ENCODE measurements at places on chromosomes 2 and 18.

DNA sequence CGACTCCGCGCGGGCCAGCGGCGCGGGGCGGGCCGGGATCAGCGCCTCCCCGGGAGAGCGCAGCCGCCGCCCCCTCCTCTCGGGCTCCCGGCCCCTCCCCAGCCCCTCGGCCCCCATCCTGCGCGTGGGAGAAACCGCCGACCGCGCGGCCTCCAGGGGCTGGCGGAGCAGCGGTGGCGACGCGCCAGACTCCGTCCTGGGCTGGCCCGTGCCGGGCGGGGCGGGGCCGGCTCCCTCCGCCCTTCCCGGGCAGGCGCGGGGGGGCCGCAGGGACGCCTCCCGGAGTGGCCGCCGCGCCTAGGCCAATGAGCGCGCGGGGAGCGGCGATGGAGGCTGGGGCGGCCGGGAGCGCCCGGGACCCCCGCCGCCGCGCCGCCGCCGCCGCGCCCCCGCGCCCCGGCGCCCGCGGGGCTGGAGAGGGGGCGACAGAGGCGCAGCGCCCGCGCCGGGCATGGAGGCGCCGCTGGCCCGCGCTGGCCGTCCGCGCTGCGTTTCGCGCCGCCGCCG is 49.1 kb downstream of the KCNIP3 start:
- no peak for DNase-seq

DNA sequence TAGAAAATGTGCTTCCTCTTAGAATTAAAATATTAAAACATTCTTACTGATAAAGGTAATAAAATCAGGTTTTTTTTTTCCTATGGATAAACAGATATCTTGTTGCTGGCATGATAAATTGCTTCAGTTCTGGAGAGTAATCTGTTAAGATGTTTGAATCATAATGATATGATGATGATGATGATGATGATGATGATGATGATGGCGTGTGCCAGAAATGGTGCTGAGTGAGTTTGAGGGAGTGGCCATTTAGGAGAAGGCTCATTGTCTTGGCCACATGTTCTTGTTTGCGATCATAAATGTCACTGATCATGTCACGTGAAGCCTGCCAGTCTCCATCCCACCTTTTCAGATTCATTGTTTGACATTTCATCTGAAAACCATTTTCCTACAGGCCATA is 35.0 kb downstream of the ADAM23 start:
- DNase-seq: no peak

GRCh38 chr2:106130251-106130998 is 63.7 kb downstream of the UXS1 start:
- no peak for DNase-seq

DNA sequence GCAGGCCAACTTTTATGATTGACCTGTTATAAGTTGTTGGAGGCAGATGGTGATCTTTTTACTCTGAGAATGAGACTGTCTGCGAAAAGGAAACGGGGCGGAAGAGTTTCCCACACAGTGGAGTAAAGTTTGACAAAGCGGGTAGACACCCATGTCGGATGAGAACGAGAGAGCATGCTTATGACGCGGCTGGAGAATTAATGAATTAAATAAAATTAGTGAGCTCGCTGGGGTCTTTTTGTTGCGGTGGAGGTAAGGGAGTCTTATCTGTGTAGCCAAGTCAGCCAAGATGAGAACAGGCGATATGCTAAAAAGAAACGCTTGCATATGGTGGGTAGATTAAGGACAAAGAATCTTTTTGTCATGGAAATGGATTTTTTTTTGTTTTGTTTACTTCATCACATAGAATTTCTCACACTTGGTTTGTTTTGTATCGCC is 1.8 kb downstream of the SALL3 start:
- DNase-seq: no peak

- DNase-seq: no peak
Observed at GRCh38 chr2:175463589-175464310, 282.2 kb upstream of the ATP5MC3 start.

DNA sequence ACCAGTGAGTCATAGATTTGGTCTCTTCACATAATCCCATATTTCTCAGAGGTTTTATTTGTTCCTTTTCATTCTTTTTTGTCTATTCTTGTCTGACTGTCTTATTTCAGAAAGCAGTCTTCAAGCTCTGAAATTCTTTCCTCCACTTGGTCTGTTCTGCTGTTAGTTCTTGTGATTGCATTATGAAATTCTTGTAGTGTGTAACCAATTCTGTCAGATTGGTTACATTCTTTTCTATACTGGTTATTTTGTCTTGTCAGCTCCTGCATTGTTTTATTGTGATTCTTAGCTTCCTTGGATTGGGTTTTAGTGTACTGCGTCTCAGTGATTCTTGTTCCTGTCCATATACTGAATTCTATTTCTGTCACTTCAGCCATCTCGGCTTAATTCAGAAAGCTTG is 18.6 kb downstream of the EHBP1 start:
- no peak for DNase-seq

DNA sequence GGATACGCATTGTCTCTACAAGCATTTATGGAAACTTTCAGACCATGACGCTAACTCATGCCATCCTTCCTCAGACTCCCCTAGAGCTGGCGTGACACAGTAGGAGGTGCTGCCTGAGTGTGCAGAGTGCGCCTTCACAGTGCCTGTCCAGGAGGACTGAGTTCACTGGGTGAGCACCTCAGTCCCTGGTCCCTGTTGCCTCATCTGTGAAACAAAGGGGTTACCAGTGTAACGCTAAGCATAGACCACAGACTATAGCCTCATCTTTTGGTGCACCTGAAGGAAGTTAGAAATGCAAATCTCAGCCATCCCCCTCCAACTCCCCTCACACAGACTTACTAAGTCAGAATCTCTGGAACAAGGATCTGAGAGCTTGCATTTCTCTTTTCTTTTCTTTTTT is 142.8 kb downstream of the TMEM17 start:
- no peak for DNase-seq

- DNase-seq: no peak
Observed at GRCh38 chr2:217946051-217946450, 56.7 kb downstream of the TNS1 start.

- no peak for DNase-seq
Observed at GRCh38 chr2:156042895-156043294, 289.6 kb downstream of the NR4A2 start.

DNA sequence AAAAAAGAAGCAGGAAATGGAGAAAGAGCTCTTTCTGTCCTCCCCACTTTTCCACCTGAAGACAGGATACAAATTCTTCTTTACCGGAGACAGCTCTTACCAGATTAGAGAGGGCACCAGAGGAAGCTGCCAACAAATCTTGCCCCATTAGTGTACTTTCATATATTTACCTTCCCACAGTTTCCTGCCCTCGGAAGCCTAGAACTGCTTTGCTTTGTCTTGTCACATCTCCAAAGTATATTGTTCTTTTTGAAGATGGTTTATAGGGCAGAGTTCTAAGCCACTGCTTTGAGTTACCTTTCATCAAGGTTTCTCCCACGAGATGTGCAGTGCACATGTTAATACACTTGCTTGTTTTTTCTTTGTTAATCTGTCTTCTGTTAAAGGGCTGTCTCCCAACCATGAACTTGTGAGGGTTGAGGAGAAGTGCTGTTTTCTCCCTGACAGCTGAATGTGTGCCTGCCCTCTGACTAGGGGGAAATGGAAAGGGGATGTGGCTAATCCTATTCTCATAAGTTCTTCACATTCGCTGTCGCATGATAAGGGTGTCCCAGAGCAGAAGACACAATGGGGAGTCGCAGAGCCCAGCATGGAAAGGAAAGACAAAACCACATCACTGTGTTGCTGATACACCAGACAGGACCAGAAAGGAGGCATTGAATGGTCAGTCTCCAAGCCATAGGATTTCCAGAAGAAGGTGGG is 24.2 kb downstream of the CENPA start:
- no peak for DNase-seq

- no peak for DNase-seq
Observed at GRCh38 chr2:127045792-127046501, 61.0 kb downstream of the BIN1 start.

DNA sequence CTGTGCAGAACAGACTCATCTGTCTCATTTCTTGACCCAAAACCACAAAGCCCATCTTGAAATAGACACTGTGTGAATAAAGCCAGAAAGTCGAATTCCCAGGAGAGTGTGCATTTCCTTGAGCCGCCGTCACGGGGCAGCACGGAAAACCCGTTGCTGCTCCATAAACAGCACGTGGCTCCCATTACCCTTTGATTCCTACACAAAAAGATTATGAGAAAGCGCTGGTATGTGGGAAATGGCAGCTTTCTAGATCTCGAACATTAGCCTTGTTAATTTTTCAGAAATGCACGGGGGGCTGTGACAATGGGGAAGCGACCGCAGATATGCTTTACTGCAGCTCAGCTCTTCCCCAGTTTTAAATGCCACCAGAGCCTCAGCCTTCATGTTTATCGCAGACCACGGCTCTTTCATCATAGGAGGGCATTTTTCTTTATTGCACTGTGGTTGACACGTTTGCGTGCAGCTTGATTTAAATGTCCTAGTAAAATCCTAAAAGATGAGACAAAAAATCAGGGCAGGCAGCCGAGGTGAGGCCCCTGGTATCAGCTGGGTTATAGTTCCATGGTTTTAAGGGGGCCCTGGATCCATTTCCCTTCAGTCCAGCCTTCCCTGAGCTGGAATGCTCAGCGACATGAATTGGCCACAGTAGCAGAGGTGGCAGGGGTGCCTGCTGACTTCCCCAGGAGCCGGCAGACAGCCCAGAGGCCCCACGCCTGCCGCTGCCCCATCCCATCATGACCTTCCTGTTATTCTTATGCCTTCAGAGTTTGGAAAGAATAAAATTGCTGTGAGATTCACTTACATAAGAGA is 249.3 kb downstream of the NDUFA10 start:
- DNase-seq: no peak

DNA sequence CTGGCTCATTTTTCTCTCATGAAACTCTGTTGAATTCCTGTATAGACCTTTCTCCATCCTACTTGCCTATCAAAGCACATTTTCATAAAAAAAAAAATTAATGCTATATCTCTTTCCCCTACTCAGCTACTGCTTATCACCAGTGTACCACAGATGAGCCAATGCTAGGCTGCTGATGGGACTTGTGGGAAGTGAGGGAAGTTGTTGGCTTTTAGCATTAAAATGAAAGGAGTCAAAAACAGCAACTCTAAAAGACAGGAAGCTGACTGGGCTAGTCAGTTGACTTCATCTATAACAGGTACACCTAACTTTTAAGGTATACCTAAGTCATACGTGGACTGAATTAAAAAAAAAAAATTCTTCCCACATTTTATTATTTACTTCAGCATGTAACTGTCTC is 102.1 kb downstream of the FAM117B start:
- DNase-seq: no peak

GRCh38 chr2:242001853-242002252 is 132.3 kb downstream of the RTP5 start:
- no peak for DNase-seq

DNA sequence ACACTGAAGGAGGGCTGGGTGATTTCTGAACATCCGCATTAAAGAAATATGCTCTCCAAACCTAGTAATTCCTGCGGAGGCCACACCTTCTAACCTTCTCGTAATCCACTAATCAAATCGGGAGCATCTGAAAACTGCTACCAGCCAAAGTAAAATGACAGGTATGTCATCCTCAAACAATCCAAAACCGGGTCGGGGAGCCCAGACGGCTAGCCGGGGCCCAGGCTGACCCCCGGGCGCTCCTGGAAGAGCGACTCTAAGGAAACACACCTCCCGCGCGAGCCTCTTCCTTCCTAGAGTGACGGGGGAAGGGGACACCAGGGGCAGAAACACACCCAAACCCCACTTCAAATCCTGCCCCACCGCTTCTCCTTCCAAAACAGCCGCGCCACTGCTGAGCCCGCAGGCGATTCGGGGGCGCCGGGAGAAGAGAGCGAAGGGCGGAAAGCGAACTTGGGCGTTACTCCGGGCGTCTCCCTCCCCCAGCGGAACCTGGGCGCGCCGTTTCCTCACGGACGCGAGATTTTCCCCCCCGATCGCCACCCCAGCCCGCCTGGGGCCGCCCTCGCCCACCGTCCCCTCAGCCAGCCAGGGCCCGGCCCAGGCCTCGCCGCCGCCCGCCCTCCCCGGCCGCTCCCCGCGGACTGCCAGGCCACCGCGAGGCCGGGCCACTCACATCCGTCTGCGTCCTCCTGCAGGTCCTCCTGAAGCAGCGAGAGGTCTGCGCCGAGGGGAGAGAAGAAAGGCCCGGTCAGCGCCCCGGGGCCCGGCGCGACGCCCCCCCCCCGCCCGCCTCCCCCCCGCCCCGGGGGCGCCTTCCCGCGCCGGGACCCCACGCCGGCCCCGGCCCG is 584 bp downstream of the PPP4R1 start:
- DNase-seq: no peak

- DNase-seq: no peak
Observed at GRCh38 chr2:3264010-3264744, 113.4 kb downstream of the EIPR1 start.

DNA sequence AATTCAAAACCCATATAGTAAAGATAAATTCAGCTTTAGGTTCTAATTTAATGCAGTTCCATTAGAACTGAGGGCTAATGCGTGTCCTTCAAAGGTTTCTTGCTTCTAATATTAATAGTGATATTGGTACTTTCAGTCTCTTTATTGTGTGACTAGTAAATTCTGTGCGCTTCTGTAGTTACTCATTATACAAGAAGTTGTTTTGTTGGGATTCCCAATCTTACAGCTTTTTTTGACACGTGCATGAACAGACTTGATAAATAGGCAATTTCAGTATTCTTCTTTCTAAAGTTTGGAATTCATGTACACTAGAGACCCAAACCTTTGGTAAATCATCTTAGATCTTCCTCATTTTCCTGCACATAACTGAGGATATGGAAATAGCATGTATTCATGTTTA is 71.8 kb downstream of the HAUS1 start:
- no peak for DNase-seq

GRCh38 chr2:234994438-234995321 is 42.9 kb downstream of the SH3BP4 start:
- no peak for DNase-seq

DNA sequence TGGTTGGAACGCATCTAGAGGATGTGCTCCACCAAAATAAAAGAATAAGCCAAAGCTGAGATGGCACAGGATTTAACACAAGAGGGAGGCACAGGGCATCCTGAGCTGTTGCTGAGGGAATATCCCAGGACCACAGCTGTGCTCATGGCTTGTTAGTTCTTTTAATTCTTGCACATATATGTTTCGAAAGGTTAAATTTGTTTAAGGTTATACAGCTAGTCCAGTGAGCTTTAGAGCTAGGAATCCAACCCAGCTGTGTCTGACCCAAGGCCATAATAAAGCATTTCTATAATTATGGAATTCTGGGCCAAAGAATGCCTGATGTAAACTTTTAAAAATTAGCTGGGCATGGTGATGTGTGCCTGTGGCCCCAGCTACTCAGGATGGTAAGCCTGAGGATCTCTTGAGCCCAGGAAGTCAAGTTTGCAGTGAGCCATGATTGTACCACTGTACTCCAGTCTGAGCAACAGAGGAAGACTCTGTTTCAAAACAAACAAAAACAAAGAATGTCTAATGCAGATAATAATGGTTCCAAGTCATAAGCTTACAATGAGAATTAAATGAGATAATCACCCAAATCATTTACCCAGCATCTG is 66.4 kb upstream of the CCBE1 start:
- DNase-seq: no peak

- DNase-seq: no peak
Observed at GRCh38 chr2:103003750-103004260, 242.0 kb downstream of the TMEM182 start.

- DNase-seq: no peak
Observed at GRCh38 chr2:24456599-24457556, 34.2 kb upstream of the NCOA1 start.

GRCh38 chr18:13611142-13611600 is 115.2 kb downstream of the FAM210A start:
- DNase-seq: no peak

GRCh38 chr2:144511937-144512336 is 8.0 kb downstream of the ZEB2 start:
- no peak for DNase-seq

GRCh38 chr2:4604767-4605166 is 901.4 kb downstream of the DCDC2C start:
- DNase-seq: no peak

- no peak for DNase-seq
Observed at GRCh38 chr2:205043285-205043684, 498.0 kb downstream of the PARD3B start.
